ENCODE measurements at places on chromosomes 2 and 18.
A peak's percentile ranks its signal among the peaks of the same experiment; 100 is the strongest.

- DNase-seq = peak; percentile 76
Observed at GRCh38 chr2:219511547-219512325, 2.5 kb upstream of the ASIC4 start.

GRCh38 chr2:15154297-15154696 is 406.8 kb downstream of the NBAS start:
- DNase-seq = no peak

DNA sequence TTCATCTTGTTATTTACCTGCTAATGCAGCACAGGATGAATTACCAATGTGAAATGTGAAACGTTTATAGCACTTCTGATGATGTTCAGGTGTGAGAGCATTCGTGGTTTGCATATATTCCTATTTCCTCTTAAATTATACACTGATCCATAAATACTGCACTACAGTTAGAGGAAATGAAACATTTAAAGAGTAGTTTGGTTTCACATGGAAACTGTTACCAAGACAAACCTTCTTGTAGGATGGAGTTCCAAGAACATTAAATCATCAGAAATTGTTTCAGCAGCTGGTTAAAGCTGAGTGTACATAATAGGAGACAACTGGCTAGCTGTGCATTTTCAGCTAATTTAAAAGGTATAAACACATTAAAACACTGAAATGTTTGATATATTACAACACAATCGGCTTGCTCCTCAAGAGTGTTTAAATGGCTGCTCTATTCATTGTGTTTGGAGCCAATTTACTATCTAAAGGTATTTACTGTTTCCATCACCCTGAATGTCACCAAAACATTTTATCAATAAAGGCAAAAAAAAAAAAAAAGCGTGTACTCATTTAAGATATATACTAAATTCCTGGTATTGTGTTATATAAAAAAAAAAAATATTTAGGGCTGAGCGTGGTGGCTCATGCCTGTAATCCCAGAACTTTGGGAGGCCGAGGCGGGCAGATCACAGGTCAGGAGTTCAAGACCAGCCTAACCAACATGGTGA is 100.6 kb downstream of the DYM start:
- peak; percentile 12 for DNase-seq

DNA sequence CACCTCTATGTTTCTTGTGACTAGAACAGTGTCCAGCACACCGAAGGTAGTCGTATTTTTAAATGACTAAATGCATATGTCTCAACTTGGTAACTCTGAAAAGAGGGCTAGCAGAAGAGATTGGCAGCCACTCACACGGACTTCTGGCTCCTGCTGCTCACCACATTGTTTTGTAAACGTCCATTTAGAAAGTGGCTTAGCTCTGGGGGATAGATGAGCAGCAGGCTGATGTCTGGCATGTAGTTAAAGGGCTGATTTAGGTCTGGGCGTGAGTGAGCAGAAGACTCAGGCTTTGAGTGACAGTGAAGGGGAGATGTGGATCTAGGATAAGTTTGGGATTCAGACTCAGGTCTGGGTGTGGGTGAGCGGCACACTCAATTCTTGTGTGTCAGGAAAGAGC is 372.9 kb upstream of the HS6ST1 start:
- DNase-seq = no peak

DNA sequence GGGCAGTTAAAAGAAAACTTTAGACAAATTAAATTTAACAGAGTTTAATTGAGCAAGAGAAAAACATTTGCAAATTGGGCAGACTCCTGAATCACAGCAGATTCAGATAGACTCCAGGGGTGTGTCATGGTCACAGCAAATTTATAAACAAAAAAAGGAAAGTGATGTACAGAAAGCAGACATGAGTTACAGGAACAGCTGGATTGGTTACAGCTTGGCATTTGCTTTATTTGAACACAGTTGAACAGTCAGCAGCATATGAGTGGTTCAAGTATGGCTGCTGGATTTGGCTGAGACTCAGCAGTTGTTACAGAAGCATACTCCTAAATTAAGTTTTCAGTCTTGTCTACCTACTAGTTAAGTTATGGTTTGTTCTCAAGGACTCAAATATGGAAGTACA is 82.3 kb upstream of the NYAP2 start:
- no peak for DNase-seq
